ENCODE measurements at places on chromosomes 1 and 21.
A peak's percentile ranks its signal among the peaks of the same experiment; 100 is the strongest.

DNA sequence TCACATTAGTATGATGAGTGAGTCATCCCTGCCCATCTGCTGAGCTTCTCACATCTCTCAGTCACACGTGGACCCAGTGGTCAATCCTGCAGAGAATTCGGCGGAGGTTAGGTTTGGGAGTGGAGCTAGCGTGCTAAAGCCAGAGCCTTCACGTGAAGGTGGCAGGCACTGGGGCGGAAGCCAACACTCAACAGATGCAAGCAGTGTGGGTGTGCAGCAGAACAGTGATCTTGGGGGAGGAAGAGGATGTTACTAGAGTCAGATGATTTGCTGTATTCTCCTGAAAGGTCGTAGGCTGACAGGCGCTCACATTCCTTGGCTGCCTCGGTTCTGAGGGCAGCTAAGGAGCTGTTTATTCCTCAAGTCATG is 6.7 kb downstream of the C1orf115 start:
- DNase-seq, result no peak

DNA sequence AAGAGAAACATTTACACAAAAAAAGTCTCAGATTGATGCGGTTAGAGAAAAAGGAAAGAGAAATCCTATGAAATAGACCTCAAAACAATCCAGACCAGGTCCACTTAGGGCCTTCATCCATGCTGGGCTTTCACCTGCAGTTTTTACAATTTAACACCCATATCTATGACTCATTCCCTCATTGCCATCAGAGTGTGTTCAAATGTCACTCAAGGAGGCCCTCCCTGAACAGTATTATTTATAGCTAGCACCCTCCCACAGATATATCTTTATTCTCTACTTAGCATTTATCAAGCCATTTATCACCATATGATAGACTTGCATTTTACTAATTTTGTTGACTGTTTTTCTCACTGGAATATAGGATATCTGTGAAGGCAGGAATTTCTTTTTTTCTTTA is 824 bp upstream of the KRTAP21-3 start:
- DNase-seq, result no peak

DNA sequence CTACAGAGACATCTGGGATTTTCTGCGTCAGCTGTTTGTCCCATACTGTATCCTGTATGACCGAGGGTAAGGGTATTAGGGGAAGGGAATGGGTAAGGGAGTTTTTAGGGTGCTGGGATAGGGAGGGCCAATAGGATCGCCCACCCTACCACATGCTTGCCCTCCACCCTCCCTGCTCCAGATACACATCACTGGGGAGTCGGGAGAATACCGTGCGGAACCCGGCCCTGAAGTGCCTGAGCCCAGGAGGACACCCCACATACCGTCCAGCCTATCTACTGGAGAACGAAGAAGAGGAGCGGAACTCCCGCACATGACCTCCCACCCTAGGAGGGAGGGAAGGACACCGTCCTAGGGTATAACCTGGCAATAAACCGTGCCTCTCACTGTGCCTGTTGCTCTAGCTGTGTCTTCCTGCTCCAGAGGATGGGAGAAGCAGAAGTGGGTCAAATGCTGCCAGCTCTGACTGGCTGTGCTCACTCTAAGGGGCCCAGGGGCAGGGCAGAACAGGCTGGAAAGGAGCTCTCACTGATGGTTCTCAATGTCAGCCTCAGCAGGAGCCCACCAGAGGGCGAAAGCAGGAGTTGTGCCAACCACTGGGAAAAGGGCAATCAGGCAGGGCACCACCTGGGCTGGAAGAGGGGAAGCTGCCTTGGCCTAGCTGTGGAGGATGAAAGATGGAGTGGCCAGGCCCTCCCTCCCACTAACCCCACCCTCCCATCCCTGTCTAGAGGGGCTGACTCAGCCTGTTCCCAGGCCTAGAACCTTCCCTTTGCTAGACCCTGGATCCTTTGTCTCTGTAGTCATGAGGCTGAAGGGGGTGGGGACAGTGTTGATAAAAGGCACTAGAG is 440 bp upstream of the LENEP start:
- no peak for DNase-seq

DNA sequence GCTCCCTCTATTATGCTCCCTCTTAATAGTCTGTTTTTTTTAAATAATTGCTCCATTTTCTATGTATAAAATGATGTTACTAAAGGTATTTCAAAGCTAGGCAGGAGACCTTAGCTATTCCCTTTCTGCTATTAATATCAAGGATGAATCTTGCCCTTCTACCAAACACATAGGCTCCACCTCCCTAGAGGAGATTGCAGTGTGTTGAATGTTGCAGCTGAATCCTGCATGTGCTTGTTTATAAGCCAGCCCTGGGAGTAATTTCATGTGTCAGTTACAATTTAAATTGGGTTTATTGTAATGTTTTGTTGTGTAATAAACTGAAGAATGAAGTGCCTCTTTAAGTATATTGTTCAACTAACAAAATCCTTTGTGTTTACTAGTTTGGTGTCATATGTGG is 66.0 kb downstream of the TMEM200B start:
- no peak for DNase-seq

DNA sequence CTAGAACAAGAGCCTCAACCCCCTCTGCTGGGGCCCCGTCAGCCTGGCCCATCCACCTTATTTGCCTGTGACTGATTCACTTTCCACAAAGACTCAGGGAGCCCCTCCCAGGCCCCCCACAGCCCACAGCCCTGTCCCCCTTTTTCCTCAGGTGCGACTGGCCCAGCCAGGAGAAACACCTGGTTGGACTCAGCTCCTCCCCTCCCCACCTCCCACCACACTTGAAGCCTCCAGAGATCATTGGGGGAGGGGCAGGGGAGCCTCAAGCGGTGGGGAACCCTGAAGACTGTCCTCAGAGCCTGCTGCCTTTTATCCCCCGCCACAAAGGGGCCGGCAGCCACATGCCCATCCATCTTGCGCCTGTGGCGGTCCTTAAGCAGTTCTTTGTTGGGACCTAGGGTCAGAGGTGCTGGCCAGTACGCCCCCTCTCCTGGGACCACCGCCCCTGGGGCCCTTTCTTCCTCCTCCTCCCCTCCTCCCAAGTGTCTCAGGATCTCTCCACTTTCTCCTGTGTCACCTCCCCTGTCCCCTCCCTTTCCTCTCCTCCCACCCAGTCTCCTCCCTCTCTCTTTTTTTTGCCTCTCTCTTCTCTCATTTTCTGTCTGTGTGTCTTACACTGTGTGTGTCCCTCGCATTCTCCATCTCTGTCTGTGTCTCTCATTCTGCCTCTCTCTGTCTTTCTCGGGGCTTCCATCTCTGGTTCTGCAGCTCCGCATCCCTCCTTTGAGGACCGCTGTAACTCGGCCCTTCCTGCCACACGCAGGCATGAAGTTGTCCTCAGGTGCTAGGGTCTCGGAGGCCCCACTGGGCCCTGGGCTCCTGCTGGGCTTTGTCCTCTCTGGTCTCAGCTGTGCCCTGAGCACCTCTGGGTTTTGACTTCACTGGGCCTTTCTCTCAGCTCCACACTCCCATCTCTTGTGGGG is 12.2 kb downstream of the CRABP2 start:
- peak; percentile 13 for DNase-seq

DNA sequence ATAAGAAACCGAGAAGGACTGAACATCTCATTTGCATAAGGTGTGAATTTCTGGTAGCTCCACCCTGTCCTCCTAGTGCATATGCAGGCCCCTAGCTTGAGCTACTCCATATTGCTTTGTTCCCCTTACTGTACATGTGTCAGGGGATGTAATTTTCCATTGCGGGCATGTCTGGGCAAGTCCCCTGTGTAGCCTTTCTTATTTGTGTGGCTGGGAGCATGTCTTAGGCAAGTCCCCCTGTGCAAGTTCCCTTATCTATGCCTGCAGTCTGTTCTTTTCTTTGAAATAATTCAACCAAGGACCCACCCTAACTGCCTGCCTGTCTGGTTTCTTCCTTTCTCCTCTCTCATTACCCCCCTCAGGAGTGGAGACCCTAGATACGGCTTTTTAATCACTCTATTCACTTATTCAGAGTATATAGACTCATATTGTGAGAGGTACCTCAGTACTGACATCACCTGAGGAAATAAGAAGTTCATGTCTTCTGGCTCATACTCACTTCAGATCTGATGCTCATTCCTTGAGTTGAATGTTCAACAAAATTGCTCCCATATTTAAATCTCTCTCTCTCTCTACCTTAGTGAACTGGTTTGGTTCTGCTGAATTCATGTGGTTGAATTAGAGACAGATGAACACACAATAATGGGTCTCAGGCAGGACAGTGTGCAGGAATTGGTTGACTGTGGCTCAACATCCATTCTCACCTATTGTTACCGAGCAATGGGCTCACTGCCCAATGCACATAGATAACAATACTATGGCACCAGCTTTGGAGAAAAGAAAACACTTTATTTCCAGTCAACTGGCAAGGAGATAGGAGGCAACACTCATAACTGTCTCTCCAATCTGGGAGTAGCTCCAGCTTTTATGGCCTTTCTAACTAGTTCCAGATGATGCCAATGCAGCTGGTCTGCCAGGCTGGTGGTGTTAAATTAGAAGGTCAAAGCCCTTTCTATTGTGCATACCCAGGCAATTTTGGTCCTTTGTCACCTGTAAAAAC is 27.9 kb upstream of the NPL start:
- no peak for DNase-seq

DNA sequence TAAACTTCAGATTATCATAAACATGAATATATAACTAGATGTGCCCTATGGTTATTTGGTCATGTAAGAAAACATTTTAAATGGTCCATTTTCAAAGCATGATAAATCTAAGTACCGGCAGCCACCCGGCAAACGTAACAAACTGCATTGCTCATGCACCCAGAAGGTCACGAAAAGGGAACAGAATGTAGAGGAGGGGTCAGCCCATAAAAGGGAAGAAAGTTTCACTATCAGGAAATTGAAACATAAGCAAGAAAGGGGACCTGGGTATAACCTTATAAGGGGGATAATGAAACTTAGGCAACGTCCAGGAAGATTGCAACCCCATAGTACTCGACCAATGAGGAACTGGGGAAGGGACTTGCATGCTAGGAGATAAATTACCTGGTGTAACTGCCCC is 421.2 kb upstream of the ZRANB2 start:
- DNase-seq, result no peak

DNA sequence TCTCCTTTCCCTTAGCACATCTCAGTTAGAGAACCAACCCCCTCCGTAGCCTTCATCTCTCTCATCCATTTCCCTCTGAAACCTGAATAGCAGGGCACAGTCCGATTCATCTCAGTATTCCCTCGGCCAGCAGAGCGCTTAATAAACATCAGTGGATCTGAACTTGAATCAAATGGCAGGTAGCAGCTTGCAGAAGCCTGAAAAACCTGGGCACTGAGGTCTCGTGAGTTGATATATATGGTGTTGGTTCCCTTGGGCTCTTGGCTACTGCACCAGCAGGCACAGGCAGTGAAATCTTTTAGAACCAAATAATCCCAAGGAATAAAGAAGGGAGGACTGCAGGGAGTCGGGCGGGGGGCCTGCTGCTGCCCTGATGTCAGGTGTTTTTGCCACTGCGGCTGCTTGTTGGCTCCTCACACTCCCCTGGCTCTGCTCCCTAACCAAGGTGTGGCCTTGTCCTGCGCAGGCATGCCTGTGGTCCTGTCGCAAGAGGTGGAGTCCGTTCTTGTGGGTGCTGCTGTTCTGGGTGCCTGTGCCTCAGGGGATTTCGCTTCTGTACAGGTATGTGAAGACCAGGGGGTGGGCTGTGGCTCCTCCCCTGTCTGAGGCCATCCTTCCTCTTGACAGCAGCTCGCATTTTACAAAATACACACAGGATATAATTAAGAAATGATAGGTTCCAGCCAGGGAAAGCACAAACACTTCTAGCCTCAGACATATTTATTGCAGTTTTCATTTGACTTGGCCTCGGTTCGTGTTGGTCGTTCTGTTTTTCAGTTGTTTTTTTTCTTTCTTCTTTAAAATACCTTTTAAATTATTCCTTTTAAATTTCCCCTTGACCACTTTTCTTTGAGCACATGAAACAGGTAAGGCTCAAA is 140.9 kb upstream of the HOOK1 start:
- DNase-seq, result no peak

- DNase-seq, result no peak
Observed at GRCh38 chr1:158199849-158200248, 19.2 kb downstream of the CD1D start.

GRCh38 chr1:236888903-236889302 is 93.8 kb downstream of the MTR start:
- no peak for DNase-seq

GRCh38 chr1:94971491-94971924 is 44.6 kb upstream of the CNN3 start:
- DNase-seq, result no peak

- no peak for DNase-seq
Observed at GRCh38 chr1:41537788-41538351, 53.4 kb upstream of the EDN2 start.

- no peak for DNase-seq
Observed at GRCh38 chr1:213858581-213858980, 129.2 kb upstream of the PROX1 start.

DNA sequence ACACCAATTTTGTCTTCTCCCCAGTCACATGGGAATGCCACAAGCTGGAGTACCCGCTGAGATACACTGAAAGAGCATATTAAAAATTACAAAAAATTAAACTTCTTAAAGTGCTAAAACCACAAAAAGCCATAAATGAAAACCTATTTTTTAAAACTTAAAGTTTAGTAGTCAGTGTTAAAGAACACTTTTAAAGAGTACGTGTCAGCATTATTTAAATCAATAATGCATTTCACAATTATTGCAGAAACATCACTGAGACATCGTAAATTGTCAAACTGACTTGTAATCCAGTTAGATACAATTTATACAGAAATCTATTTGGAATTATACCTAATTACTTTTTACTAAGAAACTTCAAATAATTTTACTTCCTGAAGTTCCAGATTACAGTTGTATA is 22.9 kb downstream of the ZBTB21 start:
- DNase-seq, result no peak

DNA sequence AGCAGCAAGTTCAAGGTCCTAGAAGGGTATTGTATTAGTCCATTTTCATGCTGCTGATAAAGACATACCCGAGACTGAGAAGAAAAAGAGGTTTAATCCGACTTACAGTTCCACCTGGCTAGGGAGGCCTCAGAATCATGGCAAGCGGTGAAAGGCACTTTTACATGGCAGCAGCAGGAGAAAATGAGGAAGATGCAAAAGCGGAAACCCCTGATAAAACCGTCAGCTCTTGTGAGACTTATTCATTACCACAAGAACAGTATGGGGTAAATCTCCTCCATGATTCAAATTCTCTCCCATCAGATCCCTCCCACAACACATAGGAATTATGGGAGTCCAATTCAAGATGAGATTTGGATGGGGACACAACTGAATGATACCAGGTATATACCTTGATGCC is 409.5 kb downstream of the NTNG1 start:
- DNase-seq, result no peak

GRCh38 chr1:10773376-10773775 is 23.1 kb downstream of the CASZ1 start:
- no peak for DNase-seq

GRCh38 chr1:109997867-109998229 is 13.3 kb downstream of the AHCYL1 start:
- DNase-seq, result no peak

Data from CD4-positive, alpha-beta T cell treated with Interleukin-10 for 1 hour (primary cell).